PC-3 (cell line): ENCODE measurements at places on chromosomes 3 and 15. TPM values are rescaled to one million over a fixed set of nuclear protein-coding genes. Genes with fewer than 3 reads are reported as not detected.
A peak's percentile ranks its signal among the peaks of the same experiment; 100 is the strongest.

Gene MAGEL2
- total RNA-seq = not detected in 2 replicates

Gene PDHB
- 103 and 140 TPM in 2 replicates for total RNA-seq

DNA sequence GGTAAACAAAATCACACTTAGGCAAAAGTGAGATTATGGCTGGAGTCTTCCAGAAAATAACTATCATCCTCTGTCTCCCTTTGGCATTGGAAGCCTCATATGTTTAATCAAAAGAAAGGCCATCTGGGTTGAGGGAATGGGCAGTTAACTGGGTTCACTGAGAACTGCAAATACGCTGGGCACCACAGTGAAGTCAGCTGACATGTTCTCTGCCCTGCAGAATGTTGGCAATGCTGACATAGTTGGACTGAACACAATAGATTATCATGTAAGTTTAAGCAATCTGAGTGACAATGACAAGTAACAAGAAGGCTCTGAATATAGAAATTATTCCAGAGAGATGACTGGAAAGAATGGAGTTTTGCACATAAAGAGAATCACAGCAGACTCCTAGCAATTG is 43.8 kb upstream of the SLC25A26 start:
- DNase-seq = no peak

GRCh38 chr3:194836661-194837060 is 151.0 kb downstream of the FAM43A start:
- DNase-seq = no peak

DNA sequence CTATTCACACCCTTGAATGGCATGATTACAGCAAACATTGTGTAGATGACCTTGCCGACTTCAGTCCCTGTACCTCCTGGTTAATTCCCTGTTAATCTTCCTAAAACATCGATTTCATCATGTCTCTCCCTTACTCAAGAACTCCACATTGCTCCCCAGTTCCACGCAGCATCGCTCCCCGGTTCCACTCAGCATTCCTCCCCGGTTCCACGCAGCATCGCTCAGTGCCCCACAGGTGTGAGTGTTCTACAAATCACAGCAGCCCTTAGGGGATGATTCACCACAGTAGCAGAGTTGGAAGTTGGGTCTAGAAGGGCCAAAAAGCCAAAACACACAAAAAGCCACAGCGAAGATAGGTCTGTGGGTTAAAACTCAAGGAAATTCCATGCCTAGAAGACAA is 8.6 kb upstream of the TNK2 start:
- no peak for DNase-seq

DNA sequence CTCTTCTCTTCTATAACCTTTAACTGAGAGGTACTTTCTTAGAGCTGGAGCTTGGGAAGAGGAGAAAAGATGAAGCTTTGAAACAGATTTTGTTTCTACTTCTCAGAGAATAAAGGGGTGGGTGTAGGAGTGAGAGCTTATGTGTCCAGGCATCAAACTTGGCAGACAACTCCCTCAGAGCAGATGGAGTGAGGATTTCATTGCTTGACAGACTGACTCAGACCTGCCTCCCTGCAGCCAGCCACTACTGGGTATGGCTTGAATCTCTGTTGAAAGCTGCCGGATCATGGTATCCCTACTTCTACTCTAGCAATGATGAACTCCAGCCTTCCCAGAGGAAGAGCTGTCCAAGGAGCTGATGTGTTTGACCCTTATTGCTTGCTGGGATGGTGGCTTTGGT is 36.7 kb downstream of the SYN2 start:
- no peak for DNase-seq

GRCh38 chr3:45026038-45026437 is at the start of gene CLEC3B:
Gene CLEC3B (plus strand): TSS chr3:45026303. CDS start chr3:45026363, 60 bp downstream.
- peak; percentile 29 for DNase-seq

- DNase-seq = peak; percentile 33
These were observed 12.4 kb downstream of the PFN2 start for GRCh38 chr3:149958171-149958796.
